ENCODE measurements at places on chromosomes 11 and 22.
A peak's percentile ranks its signal among the peaks of the same experiment; 100 is the strongest.

DNA sequence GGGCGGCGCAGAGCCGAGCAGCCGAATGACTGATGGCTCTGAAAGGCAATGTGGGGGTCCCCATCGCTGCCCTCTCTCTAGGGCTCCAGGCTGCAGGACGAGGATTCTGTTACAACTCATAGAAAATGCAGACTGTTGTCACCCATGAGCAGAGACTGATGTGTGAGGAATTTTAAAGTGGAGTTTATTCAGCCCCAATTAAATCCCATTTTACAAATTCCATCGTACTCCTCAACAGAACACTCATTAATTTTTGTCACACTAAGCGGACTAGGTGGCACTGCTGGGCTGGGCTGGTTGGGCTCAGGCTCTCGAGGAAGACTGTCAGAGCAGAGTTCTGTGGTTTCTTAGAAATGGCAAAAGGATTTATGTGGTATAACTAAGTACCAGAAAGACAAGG is 102.6 kb upstream of the SPON1 start:
- DNase-seq: no peak

DNA sequence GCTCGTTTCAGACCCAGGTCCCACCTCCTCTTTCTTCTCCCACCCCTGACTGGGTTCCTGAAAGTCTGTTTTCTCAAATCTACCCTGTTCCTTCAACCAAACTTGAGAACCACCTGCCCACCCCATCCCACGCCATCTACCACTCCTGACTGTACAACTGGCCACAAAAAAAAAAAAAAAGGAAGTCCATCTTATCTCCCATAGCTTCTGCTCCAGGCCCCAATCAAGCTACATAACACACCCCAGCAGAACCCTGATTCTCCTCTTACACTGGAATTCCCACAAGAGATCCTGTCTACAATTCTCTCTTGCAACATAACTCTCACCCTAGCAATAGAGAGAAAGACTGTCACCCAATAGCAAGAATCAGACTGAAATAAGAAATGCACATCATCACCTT is 39.2 kb upstream of the CHST1 start:
- DNase-seq: no peak

DNA sequence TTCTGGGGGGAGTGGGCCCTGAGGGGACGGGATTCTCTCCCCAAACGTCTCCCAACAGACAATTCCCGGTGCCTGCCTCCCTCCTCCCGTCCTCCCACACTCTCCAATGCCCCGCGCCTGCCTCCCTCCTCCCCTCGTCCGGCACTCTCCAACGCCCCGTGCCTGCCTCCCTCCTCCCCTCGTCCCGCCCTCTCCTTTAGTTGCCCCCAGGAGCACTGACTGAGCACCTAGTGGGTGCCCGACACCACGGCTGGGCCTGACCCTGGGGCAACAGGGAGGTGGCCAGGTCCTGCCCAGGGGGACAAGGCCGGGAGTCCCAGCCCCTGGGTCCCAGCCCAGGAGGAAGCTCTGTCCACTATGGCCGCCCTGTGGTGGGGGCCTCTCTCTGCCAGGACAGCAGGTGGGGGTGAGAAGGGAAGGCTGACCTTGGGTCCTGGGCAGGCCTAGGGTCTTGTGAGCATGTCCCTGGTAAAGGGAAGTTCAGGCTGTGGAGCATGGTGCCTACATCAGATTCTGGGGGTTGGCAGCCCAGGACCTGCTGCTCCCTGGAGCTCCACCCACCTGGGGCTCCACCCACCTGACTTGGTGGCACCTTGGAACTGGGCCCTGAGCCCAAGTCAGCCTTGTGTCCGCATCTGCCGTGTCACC is 942.3 kb downstream of the BRD1 start:
- no peak for DNase-seq

DNA sequence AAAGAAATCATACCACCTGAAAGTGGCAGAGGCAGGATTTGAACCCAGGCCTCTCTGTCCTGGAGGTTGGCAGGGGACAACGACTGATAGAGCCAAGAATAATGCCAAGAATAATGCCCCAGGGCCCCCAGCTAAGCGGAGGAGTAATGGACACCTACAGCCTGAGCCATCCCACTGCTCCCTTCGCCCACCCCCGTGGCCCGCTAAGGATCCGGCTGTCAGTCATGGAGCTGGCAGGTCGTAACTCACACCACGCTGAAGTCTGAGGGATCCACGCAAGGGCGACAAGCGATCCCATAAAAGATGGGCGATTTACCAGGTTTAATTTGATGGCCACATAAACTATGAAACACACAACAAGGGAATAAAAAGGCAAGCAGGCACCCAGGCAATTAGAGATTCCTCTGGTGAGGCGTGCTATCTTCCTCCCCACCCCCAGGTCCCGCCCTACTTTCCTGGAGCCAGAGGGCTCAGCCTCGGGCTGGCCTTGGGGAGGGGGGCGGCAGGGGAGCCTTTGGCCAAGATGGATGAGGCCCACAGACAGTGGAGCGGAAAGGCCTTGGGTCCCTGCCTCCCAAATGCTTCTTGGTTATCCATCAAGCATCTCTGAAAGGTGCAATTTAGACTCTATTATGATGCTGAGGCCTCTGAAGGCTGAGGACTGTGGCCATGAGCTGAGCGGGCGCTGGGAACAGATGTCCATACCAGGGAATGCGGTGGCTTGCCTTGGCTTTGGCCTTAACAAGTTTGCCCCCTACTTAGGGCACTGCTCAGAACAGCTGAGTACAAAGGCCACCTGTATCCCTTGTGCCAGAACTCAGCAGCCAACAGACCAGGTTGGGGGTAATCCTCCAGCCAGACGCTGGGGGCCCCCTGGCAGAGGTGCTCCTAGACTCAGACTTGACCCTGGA is 55.2 kb downstream of the MACROD1 start:
- no peak for DNase-seq

DNA sequence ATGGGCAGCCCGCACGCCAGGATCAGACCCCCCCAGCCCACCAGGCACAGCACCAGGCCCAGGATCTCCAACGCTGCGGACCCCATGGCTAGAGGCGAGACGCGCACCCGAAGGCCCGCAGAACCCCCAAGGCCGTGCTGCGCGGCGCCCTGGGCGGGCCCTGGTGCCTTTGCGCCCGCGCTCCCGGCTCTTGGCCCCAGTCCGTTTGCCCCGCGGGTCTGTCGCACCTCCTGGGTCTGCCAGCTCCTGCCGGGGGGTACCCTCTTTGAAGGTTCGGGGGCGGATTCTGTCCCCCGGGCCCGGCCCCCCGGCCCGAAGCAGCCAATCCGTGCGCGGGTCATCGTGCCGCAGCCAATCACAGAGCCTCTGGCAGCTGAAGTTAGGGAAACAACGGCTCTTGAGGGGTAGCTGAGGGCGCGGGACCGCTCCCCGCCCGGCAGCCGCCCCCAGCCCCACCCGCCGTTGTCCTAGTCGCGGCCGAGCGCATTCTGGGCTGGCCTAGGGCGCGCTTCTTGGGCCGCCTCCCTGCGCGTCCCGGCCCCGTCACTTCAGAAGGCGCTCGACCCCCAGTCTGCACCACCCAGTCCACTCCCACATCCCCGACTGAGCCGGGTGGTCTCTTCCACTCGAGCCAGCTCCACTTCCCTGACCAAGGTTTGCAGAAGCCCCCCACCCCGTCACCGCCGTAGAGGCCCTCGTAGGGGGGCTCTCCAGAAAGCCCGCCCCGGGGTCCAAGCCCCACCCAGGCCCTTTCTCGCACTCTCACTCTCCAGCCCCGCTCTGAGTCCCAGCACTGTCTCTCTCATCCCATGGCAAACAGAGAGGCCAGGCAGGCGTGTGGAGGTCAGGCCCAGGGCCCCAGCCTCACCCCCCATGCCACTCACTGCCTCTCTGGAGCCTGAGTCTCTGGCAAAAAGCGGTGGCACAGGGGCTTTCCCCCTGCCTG is at the start of gene CLDN5:
Gene CLDN5, minus strand, starts transcription at position 241 of the 946 bp plus-strand sequence. Its CDS starts 155 bp downstream, at position 86.
- DNase-seq: peak; percentile 19

- DNase-seq: no peak
These were observed 624.4 kb downstream of the BRD1 start for GRCh38 chr22:49203091-49203858.

DNA sequence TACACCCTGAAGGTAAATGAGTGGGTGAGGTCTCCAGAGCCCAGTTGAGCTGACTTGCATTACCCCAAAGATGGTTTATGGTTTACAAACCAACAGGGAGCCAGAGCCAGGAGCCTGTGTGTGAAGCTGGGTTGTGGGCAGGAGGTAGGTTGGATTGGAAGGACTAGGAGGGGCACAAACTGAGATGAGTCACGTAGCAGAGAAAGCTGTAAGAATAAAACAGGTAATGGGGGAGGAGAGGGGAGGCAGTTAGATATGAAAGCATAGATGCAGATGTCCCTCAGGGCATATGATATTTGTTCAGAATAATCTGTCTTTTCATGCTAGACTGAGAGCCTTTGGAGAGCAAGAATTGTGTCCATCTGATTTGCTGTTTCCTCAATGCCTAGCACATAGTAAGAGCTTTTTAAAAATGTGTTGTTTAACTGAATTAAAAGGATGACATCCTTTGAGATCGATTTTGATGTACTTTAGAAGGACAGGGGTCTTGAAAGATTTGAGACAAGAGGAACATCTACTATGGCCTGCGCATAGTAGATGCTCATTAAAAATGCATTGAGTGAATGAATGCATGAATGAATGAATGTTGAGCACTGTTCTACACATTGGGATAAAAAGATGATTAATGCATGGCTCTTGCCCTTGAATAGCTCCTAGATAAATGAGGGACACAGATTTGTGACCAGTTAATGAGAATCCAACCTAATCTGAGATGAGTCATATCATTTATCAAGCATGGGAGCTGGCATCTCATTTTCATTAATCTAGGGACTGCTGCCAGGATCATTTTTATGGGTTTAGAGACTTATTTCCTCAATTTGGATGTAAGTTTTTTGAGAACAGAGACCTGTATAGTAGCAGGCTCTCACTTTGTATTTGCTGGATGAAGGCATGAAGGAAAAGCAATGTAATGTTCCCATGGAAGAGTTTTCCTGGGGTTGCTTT is 175.8 kb upstream of the BDNF start:
- DNase-seq: no peak

- no peak for DNase-seq
These were observed 1.5 kb downstream of the VPREB3 start for GRCh38 chr22:23752750-23753149.

- DNase-seq: no peak
These were observed 76.6 kb upstream of the PRR5 start for GRCh38 chr22:44625421-44625760.

GRCh38 chr11:68325183-68325906 is 13.0 kb downstream of the LRP5 start:
- no peak for DNase-seq

DNA sequence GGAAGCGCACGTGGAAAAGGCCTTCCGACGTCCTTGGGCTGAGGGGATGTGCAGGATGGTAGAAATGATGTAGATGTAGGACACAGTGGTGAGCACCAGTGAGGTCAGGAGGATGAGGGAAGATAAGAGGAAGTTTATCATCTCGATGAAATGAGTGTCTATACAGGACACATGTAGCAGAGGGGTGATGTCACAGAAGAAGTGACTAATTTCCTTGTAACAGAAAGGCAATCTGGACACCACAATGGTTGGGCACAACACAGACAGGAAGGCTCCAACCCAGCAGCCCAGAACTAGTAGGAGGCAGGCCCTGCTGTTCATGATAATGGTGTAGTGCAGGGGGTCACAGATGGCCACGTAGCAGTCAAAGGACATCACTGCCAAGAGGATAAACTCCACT is 35.0 kb upstream of the OR6M1 start:
- peak; percentile 55 for DNase-seq

GRCh38 chr11:125105926-125106325 is 5.5 kb downstream of the TMEM218 start:
- DNase-seq: no peak

DNA sequence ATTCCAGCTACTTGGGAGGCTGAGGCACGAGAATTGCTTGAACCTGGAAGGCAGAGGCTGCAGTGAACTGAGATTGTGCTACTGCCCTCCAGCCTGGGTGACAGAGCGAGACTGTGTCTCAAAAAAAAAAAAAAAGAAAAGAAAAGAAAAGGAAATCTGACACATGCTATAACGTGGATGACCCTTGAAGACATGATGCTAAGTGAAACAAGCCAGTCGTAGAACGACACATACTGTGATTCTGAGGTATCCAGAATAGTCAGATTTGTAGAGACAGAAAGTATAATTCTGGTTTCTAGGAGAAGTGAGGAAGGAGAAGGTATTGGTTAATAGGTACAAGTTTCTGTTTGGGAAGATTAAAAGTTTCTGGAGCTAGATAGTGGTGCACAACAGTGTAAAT is 6.7 kb upstream of the APOA5 start:
- no peak for DNase-seq

DNA sequence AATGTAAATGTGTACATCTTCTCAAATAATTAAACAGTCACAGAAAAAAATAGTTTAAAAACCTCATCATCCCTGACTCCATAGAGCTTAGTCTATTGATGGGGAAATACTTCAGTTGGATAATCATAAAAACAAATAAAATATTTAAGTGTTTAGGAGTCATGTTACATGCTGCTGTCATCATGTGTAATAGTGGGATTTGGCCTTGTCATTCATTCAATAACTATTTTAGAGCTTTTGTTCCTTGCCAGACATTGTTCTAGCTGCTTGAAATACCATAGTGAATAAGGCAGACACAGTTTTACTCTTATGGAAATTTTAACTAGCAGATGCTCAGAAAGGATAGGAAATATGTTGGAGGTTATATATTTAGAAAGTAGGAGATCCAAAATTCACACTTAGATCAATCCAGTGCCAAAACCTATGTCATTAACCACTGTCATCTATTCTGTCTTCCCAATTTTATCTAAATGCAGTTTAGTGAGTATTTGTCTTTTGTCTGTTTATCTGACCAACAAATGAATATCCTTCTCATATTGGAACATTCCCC is 324.7 kb downstream of the CASP12 start:
- DNase-seq: peak; percentile 69

GRCh38 chr11:91239359-91239758 is 985.3 kb upstream of the FAT3 start:
- no peak for DNase-seq

DNA sequence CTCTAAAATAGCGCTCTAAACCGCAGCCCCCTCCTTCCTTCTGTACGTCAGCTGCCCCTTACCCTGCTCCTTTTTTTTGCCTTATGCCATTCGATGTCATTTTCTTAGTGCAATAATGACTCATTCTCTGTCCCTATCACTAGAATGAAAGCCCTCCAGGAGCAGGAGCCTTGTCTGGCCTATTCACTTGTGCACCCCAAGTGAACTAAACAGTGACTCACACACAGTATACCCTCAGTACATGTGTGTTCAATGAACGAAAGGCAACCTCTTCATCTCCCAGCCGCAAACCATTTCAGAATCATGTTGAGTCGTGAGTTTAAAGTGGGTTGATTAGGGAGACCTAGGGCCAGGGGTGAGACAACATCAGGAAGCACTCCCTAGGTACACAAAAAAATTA is 50.7 kb upstream of the SPATA19 start:
- no peak for DNase-seq

- peak; percentile 36 for DNase-seq
These were observed 1.7 kb upstream of the IGSF22 start for GRCh38 chr11:18727479-18728236.

GRCh38 chr22:40954113-40954512 is 2.9 kb downstream of the RBX1 start:
- no peak for DNase-seq

DNA sequence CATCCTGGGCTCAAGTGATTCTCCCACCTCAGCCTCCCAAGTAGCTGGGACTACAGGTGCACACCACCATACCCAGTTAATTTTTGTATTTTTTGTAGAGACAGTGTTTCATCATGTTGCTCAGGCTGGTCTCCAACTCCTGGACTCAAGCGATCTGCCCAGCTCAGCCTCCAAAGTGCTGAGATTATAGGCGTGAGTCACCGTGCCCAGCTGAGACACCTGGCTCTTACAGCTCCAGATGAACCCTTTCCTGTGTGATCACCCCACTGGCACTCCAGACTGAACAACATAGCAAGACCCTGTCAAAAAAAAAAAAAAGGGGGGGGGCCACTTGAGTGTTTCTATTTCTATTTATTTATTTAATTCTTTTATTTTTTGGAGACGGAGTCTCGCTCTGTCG is 1.0 kb upstream of the ADSL start:
- DNase-seq: peak; percentile 14

Data from fibroblast of pulmonary artery (primary cell).